NCI-H1930 (cell line): ENCODE measurements at places on chromosomes 2 and 18.

GRCh38 chr2:169221745-169222369, 140.5 kb downstream of the LRP2 start:
- DNase-seq: peak; percentile 8

DNA sequence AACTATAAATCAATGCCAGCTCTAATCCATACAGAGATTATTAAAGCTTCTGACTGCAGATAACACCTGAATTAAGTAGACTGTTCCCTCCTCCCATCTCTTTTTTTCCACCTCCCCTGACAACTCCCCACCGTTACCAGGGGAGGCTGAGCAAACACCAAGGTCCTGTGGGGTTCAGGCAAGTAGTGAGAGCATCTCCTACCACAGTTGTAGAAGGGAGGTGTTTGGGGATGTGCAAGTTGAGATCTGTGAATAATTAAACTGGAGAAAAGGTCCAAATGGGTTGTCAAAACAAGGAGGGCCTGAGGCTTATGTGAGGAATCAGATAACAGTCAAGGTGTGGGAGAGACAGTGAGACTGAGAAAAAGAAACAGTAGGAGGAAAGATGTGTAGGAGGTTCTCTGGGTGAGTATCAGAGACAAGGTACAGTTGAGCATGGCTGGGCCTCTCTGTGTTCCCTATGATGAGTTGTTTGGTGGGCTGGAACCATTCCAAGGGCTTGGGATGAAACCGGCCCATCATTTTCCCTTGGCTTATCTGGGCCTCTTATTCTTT, 194.6 kb downstream of the CYRIA start:
- no peak for DNase-seq

- no peak for DNase-seq
Observed at GRCh38 chr2:235599596-235600338, 105.9 kb downstream of the AGAP1 start.

DNA sequence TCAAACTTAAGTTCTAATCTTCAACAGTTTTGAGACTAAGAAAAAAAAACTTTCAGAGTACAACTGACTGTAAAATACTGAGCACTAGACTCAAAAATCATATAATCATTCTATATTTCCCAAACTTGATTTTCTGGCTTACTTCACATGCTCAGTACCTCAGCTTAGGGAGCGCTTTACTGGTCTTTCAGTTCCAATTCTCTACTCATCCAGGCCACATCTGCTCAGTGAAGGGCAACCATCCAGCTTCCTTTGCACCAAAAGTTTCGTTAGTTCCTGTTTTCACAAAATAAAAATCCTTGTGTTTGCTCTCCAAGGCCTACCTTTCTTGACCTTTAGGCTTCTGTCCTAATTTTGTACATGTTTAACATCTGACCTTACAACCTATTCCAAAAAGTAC, 287.6 kb upstream of the LRRTM1 start:
- DNase-seq: no peak

GRCh38 chr2:239130786-239131325, 270.0 kb downstream of the HDAC4 start:
- DNase-seq: no peak

DNA sequence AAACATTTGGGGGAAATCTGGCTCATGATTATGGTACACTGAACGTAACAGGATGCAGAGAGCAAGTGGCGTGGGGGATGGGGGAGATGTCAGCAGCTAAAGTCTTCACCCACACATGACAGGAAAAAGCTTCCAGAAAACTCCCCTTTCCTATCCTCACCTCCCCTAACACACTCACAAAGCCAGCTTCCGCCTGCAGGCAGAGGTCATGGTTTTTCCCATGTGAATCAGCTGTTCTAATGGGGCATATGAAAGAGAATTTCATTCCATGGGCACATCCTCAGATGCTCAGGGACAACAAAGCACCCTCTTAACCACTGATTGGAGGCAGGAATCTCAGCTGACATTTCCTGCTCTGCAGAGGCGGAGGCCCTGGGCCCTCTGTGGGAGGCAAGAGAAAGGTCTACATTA, 129.1 kb downstream of the TSN start:
- no peak for DNase-seq

DNA sequence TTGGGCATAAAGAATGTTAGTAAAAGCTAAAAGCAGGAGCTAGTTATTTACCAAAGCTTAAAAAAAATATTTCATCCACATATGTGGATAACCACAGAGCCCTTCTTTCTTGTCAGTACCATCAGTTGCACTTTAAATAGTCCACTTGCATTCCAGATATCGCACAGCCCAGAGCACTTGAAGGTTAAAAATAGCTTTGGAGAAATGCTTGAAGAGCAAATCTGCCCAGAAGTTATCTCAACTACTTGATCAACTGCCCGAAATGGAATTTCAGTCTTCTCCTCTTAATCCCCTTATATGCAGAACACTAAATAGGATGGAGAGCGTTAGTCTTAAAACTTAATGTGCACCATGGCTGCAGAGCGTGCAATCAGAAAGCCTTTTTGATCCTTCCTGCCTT, 148.3 kb downstream of the PLEKHA3 start:
- no peak for DNase-seq

- DNase-seq: no peak
Observed at GRCh38 chr2:55932843-55933242, 9.3 kb upstream of the EFEMP1 start.

DNA sequence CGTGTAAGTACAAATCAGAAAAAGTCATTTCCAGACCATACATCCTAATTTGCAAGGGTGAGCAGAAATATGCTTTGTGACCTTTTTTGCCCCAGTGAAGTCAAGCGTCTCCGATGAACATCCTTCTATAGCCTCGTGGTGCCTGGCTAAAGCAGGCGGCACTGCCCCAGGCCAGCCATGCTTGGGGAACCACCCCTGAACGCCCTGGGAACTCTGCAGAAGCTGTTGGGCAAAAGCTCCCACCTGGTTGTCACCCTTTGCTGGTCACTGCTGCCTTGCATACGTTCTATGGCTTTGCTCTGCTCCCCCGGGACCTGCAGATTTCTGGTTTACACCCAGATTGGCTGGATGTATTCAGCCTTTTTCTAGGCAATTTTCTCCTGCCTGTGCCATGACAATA, 256.4 kb downstream of the SS18 start:
- no peak for DNase-seq

GRCh38 chr2:205403244-205403825, 279.0 kb upstream of the NRP2 start:
- DNase-seq: no peak

- DNase-seq: no peak
Observed at GRCh38 chr18:59220164-59220783, 316 bp downstream of the GRP start.

GRCh38 chr2:118089139-118089800, 999 bp downstream of the INSIG2 start:
- DNase-seq: no peak

DNA sequence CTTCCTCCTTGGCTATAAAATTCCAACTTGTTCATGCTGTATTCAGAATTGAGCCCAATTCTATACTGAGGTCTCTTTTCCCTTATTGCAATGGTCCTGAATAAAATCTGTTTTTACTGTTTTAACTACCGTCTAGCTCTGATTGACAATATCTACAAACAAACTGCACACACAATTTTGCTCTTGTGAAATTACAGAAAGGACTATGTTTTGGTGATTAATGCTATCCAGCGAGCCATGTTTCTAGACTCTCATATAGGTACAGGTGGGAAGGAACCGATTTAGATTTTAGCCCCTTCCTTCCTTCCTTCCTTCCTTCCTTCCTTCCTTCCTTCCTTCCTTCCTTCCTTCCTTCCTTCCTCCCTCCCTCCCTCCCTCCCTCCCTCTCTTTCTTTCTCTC, 254.4 kb downstream of the SLC4A3 start:
- no peak for DNase-seq

- no peak for DNase-seq
Observed at GRCh38 chr18:41155910-41156851, 798.9 kb upstream of the PIK3C3 start.

DNA sequence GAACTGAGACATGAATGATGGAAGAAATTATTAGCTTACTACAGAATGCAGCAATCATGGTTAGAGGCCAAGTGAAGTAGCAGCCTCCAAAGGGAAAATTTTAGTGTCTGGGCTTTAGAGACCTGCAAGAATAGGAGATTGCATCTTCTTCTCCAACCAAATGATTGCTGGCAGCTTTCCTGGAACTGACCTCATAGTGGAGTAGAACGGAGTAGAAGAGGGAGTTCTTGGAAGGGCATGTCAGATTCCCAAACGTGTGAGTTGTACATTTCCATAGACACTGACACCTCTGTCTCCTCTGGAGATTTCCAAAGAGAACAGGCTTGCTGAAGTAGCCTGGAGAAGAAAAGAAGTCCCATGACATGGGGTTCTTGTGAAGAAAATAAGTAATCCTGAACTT, 169.8 kb upstream of the ERBB4 start:
- no peak for DNase-seq

DNA sequence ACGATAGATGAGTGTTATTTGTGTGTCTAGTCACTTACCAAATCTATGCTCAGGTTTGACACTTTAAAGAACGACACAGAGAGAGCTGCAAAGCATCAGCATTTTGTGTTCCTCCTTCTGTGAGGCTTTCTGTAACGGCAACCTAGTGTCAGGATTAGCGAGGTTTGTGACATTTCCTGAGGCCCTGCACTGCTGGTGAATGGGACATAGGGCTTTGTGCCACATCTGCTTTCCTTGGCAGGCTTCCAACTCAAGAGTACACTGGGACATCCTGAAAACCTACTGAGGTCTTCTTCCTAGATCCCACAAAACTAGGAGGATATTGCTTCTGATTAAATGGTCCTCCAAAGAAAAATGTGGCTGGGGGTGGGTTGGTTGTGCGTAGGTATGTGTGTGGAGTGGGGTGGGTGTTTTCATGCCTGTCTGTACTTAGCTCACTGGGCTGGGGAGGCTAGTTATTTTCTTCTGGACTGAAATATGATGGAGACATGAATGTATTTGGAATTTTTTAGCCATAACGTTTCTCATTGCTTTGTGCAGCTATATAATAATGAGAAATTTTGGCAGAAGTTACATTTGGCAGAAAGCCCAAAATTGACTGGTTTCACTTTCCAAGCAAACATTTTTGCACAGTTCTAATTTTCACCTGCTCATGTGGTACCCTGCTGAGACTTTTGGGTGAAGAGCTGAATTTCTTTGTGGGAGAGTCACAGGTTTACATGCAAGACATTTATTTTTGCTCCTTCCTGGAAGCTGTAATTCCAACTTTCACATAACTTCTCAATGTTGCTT, 308.4 kb downstream of the XIRP2 start:
- DNase-seq: no peak

- DNase-seq: no peak
Observed at GRCh38 chr2:168216351-168217005, 30.9 kb downstream of the STK39 start.

DNA sequence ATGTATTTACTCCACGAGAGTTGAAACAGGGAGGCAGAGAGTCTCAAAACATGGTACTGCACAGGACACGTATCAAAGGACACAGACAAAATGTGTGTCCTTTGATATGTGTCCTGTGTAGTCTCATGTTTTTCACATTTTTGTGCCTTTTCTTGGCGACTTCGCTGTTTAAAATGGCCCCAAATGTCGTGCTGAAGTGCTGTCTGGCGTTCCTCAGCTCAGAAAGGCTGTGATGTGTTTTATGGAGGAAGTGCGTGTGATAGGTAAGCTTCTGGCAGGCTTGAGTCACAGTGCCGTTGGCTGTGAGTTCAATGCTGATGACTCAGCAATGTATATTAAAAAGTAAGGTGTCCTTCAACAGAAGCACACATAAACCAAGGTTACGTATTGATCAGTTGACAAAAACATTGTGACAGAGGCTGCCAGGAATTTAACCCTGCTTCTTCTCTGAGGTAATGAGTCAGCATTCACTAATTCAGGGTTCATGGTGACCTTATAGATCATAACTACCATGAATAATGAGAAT, 78.2 kb downstream of the DYSF start:
- DNase-seq: no peak

DNA sequence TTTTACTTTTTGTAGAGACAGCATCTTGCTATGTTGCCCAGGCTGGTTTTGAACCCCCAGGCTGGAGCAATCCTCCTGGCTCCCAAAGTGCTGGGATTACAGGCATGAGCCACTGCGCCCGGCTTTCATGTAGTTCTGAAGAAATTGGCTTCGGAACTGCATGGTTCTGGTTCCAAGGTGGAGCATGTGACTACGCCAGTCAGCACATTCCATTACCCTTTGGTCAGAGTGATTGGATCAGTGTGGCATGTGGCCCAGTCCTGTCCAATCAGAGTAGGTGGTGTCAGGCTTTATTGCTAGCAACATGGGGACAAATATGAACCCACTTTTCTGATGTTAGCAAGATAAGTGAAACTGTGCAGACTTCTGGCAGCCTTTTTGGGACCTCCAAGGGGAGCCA, 16.3 kb upstream of the ATOH8 start:
- DNase-seq: no peak

- DNase-seq: no peak
Observed at GRCh38 chr2:188199716-188200128, 92.0 kb upstream of the GULP1 start.

GRCh38 chr18:75070625-75071483, 138.1 kb downstream of the PTGR3 start:
- DNase-seq: no peak

- no peak for DNase-seq
Observed at GRCh38 chr2:71190656-71191569, 36.0 kb downstream of the PAIP2B start.

GRCh38 chr2:197894751-197895274, 90.4 kb downstream of the PLCL1 start:
- DNase-seq: no peak

DNA sequence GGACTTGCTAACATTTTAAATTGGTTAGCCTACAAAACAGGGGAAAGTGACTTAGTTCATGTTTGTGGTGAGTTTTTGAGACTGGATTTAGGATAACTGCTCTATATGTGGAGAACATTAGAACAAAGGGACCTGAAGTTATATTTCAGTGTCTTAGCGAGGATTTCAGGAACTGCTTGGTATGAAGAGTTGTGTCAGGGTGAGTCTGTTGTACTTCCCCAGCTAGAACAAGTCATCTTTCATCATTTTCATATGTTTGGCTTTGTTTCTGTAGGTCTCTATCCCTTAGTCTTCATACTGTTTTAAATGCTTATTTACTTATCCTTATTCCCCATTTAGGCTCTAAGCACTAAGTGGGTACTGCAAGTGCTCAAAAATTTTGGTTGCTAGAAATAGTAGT, 41.9 kb downstream of the KCMF1 start:
- DNase-seq: no peak

- no peak for DNase-seq
Observed at GRCh38 chr2:101758001-101758400, 60.5 kb downstream of the MAP4K4 start.

- no peak for DNase-seq
Observed at GRCh38 chr2:43305517-43305916, 79.1 kb upstream of the ZFP36L2 start.

- no peak for DNase-seq
Observed at GRCh38 chr2:95551055-95551568, 40.7 kb upstream of the TRIM43 start.

GRCh38 chr2:143263066-143263625, 133.9 kb downstream of the ARHGAP15 start:
- DNase-seq: no peak

DNA sequence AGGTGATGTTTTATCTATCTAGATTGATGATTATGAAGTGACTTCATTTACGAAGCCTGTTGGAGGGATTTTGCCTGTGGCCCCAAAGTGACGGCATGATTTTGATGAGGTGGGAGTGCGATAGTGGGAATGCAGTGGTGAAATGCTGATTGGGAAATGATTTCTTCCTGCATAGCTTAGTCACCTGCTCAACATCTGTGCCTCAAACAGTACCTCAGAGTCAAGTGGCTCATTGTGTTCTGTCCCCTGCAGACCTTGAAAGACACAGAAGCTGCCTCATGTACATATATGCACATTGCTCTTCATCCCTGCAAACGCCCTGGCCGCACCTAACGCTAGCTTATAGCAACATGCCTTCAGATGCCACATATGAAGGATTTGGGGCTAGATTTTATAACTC, 201.2 kb downstream of the TPGS2 start:
- DNase-seq: no peak
